ENCODE measurements at places on chromosomes 13 and 19.

- no peak for DNase-seq
Measured at GRCh38 chr19:46412650-46413261, 608 bp downstream of the CCDC8 start.

GRCh38 chr13:98780451-98780850 is 28.0 kb upstream of the SLC15A1 start:
- no peak for DNase-seq

- no peak for DNase-seq
Measured at GRCh38 chr19:32819419-32820400, 49.9 kb downstream of the SLC7A9 start.

- no peak for DNase-seq
Measured at GRCh38 chr19:38900202-38900629, 447 bp downstream of the NFKBIB start.

DNA sequence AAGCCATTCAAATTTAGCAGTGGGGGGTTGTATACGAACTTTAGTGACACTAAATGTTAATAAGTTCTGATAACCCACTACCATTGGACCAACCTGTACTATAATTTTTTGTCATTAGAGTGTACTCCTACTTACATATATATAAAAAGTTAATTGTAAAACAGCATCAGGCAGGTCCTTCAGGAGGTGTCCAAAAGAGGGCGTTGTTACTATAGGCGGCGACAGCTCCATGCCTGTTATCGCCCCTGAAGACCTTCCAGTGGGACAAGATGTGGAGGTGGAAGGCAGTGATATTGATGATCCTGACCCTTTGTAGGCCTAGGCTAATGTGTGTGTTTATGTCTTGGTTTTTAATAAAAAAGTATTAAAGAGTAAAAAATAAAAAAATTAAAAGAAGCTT is 27.5 kb downstream of the SPRYD7 start:
- no peak for DNase-seq

- DNase-seq = no peak
Measured at GRCh38 chr19:40147693-40148347, 43.4 kb upstream of the MAP3K10 start.

GRCh38 chr19:756236-756635 is 5.3 kb downstream of the MISP start:
- DNase-seq = no peak

DNA sequence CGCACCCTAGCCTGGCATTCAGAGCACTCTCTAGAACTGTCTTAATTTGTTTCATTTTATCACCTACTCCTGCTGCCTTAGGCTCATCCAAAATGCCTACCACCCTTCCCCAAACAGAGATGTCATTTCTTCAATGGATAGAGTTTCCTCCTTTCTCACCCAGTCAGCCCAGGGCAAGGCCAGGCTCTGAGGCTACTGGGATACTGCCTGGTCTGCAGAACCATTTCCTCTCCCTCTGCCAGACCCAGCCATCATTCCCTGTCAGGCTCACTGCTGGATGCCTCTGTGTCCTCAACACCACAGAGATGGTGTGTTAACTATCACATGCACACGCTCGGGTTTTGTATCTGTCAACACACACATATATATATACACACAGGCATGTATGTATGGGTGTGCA is 47.2 kb downstream of the C13orf42 start:
- DNase-seq = no peak

DNA sequence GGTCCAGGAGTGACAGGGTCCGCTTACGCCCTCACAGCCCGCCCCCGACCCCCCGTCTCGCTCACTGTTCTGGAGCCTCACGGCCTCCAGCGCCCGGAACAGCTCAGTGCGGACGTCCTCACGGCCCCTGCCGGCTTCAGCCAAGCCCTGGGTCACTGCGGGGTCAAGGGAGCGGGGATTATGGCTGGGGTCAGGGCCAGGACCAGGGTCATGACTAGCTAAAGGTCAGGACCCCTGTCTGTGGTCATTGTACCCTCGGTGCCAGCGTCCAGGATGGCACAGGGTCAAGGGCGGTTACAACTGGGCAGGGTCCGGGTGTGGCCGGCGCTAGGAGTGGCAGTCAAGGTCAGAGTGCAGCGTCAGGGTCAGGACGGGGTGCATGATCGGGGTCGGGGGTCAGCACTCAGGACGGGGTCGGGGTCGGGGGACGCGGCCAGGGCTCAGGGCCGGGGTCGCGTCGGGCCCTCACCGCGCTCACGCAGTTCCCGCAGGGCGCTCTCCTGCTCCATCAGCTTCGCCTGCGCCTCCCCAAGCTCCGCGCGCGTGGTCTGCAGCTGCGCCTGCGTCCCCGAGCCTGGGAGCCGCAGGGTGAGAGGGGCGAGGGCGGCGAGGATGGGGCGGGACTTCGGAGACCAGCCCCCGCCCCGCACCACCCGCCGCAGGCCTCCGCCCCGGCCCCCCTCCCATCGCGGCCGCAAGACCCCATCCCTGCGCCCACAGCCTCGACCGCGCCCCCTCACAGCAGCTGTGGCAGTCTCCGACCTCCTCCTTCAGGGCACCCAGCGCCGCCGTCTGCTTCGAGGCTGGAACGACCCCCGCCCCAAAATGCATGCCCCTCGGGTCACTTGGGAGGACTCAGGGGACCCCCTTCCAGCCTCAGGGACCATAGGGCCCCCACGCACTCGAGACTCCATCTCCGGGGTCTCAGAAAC is 1.4 kb downstream of the CLEC4G start:
- no peak for DNase-seq

DNA sequence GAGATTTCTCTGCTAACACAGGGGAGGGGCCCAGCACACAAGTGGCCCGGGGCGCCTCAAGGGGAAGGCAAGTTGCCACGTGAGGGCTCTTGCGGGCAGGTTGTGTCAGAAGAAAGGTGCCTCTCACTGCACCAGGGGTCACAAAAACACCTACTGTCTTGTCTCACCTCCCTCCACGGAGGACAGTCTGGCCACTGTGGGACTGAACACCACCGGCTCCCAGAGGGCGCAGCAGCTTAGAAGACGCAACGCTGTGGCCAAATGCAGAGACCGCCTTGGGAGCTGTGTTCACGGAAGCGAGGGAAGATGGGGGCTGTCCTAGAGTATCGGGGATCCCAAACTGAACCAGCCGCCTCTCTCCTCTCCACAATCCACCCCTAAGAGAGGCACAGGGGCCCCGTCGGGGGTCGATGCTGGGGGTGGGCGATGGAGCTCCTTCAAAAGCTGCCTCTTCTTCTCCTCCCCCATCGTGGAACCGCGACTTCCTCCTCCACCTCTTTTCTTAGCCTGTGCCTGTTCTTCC is 177.5 kb downstream of the FOXO1 start:
- peak; percentile 22 for DNase-seq

DNA sequence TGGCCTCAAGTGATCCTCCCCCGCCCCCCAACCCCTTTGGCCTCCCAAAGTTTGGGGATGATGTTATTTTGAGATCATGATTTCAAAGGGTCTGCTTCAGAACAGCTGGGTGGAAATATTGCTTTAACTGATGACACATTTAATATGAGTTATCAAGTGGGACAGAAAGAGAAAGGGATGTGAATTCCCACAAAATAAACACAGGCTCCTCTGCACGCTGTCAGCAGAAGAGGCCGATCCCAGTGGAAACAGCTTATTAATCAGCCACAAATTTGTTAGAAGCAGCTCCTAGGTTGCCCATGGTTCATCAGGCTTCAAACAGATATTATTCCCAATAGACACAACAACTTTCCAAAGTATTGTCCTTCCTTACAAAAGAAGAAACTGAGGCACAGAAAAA is 4.7 kb downstream of the DCLK1 start:
- DNase-seq = no peak

- DNase-seq = no peak
Measured at GRCh38 chr19:8441725-8442544, 2.8 kb upstream of the HNRNPM start.

DNA sequence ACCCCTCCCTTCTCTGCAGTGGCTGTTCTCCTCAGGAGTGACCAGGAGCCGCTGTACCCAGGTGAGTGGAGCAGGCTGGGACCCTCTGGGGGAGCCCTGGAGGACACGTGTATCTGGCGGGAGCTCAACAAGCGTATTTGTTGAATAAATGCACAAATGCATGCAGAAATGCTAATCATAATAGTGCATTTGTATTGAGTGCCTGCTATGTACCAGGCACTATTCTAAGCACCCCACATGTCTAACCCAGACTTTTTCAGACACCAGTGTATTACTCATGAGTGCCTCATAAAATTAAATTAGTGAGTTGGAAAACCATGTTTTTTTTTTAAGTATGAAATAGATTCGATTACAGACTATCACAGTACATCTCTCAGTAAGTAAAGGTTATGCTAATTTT is 7.9 kb downstream of the HPN start:
- DNase-seq = no peak

- DNase-seq = no peak
Measured at GRCh38 chr13:62629618-62630017, 1214.0 kb upstream of the PCDH20 start.

DNA sequence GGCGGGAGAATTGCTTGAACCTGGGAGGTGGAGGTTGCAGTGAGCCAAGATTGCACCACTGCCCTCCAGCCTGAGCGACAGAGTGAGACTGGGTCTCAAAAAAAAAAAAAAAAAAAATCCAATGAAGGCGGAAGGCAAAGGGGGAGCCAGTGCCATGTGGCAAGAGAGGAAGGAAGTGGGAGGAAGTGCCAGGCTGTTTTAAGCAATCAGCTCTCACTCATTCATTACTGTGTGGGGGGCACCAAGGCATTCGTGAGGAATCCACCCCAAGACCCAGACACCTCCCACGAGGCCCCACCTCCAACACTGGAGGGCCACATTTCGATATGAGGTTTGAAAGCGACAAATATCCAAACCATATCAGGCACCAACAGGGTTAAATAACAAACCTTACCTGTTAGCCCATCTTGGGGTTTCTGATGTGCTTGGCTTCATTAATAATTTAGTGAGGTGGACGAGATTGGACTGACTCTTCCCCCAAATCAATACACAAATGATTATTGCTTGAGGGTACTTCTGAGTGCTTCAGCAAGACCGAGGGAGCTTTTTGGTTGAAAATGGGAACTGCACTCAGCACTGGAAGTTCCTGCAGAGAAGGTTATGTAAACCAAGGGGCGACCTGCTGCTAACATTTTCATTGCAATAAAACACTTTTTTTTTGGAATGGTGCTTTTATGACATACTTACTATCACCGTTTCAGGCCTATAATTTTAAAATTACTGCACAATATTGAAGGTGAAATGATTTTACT is 7.5 kb upstream of the LRP3 start:
- no peak for DNase-seq

DNA sequence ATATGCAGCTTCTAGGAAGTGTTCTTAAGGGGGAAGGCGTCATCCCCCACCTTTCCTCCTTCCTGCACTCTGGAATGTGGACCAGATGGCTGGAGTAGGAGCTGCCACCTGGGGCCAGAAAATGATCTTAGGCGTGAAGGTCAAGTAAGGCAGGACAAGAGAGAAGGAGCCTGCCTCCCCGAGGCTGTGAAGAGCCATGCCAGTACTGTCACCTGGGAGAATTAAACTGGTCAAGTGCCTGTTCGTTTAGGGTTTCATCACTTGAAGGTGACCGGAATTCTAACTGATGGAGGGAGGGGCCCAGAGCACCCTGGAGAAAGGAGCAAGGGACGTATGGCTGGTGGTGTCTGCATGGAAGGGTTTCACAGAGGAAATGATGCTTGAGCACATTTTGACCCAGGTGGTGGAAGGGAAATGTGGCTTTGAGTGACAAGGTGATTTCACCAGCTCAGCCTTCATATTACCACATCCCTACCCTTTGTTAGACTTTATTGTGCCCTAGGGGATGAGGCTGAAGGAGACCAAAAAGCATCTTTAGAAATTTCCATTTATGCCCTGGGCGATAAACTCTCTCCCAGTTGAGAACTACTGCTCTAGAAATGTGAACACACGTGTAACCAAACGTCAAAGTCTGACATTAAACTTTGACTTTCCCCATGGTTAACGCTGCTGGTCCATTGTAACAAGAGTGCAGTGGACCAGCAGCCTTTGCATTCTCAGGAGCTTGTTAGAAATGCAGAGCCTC is 37.5 kb downstream of the PPP2R1A start:
- DNase-seq = no peak

DNA sequence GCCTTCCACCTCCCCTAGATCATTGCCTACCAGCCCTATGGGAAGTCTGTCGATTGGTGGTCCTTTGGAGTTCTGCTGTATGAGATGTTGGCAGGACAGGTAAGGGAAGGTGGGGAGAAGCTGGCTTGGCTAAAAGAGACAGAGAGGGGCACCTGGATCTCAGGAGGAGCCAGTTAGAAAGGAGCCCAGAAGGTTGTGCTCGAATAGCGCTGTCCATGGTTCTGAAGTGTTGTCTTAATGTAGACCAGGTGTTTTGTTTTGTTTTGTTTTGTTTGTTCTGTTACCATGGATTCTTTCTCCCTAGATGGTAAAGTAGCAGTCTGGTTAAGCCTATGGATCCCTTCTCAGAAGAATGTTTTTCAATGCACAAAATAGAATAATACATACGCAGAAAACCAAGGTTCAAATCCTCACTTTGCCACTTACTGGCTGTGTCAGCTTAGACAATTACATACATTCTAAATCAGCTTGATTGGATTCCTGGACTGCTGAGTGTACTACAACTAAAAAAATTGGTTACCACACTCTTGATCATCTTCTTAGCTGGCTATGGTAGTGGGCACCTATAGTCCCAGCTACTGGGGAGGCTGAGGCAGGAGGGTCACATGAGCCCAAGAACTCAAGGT is 5.9 kb upstream of the CACNG7 start:
- DNase-seq = no peak

GRCh38 chr13:83702021-83702420 is 180.3 kb downstream of the SLITRK1 start:
- no peak for DNase-seq

GRCh38 chr13:94550062-94550738 is 45.8 kb downstream of the TGDS start:
- no peak for DNase-seq

- no peak for DNase-seq
Measured at GRCh38 chr13:51324714-51325420, 14.6 kb upstream of the SERPINE3 start.

- DNase-seq = no peak
Measured at GRCh38 chr19:616062-616700, 17.2 kb downstream of the POLRMT start.

All from activated CD4-positive, CD25-positive, alpha-beta regulatory T cell (primary cell).